Bladder microvascular endothelial cell (primary cell): ENCODE measurements at places on chromosomes 5 and 9. TPM values are rescaled to one million over a fixed set of nuclear protein-coding genes. Genes with fewer than 3 reads are reported as not detected.

CFAP157 gene
- total RNA-seq, result not detected in 2 replicates

ANKRD34B gene
- not detected in 2 replicates for total RNA-seq

ROPN1L gene
- total RNA-seq, result 0.25 and 1.6 TPM in 2 replicates

TAL2 gene
- total RNA-seq, result not detected in 2 replicates

ISL1 gene
- under 0.01 TPM in 1 of 2 replicates, not detected in the other for total RNA-seq

SPINK9 gene
- total RNA-seq, result not detected in 2 replicates

CARD9 gene
- total RNA-seq, result 0.16 and 0.50 TPM in 2 replicates

APBA1 gene
- total RNA-seq, result 12.3 and 33.0 TPM in 2 replicates

RPS23 gene
- total RNA-seq, result 2,392 and 4,623 TPM in 2 replicates

TNFSF15 gene
- 0.32 and 11.5 TPM in 2 replicates for total RNA-seq

CSF2 gene
- 0.81 and 1.3 TPM in 2 replicates for total RNA-seq

GAS1 gene
- total RNA-seq, result 0.63 and 1.9 TPM in 2 replicates

SMIM33 gene
- not detected in 2 replicates for total RNA-seq

GRIN3A gene
- not detected in 2 replicates for total RNA-seq

UBTD2 gene
- total RNA-seq, result 14.7 and 22.8 TPM in 2 replicates

F2RL1 gene
- 7.6 and 111 TPM in 2 replicates for total RNA-seq

CRB2 gene
- not detected in 2 replicates for total RNA-seq

CCDC180 gene
- 0.32 and 2.6 TPM in 2 replicates for total RNA-seq

ADAMTS2 gene
- total RNA-seq, result 0.88 and 2.6 TPM in 2 replicates

C5orf15 gene
- 16.0 and 34.5 TPM in 2 replicates for total RNA-seq

GALT gene
- 20.7 and 33.9 TPM in 2 replicates for total RNA-seq

RANBP17 gene
- 5.5 and 16.5 TPM in 2 replicates for total RNA-seq

ECSCR gene
- total RNA-seq, result 281 and 350 TPM in 2 replicates

DMRT2 gene
- not detected in 2 replicates for total RNA-seq

TRPM3 gene
- 6.0 TPM in 1 of 2 replicates, not detected in the other for total RNA-seq

ZNF462 gene
- 6.8 and 21.3 TPM in 2 replicates for total RNA-seq

ST6GALNAC6 gene
- total RNA-seq, result 29.6 and 29.8 TPM in 2 replicates

QRFP gene
- total RNA-seq, result not detected in 2 replicates

GRXCR2 gene
- not detected in 2 replicates for total RNA-seq

BTNL3 gene
- not detected in 2 replicates for total RNA-seq

MUSK gene
- not detected in 2 replicates for total RNA-seq

CENPH gene
- total RNA-seq, result 3.1 and 9.6 TPM in 2 replicates

HEMGN gene
- total RNA-seq, result not detected in 2 replicates

FOXD4L5 gene
- under 0.01 and 0.06 TPM in 2 replicates for total RNA-seq

IFNA21 gene
- total RNA-seq, result not detected in 2 replicates

TNFSF8 gene
- not detected in 2 replicates for total RNA-seq

CCL28 gene
- 0.81 and 2.0 TPM in 2 replicates for total RNA-seq

PPIC gene
- total RNA-seq, result 22.7 and 44.2 TPM in 2 replicates

PCDHGB4 gene
- total RNA-seq, result 8.3 and 20.1 TPM in 2 replicates

KCTD16 gene
- under 0.01 and 0.06 TPM in 2 replicates for total RNA-seq

HNRNPK gene
- total RNA-seq, result 490 and 707 TPM in 2 replicates

TMEM250 gene
- 40.6 and 48.5 TPM in 2 replicates for total RNA-seq

OR1Q1 gene
- not detected in 2 replicates for total RNA-seq

SPAG8 gene
- total RNA-seq, result 0.32 TPM in 1 of 2 replicates, not detected in the other

C5orf58 gene
- total RNA-seq, result not detected in 2 replicates
